ENCODE measurements at places on chromosomes 6 and 20.
A peak's percentile ranks its signal among the peaks of the same experiment; 100 is the strongest.

DNA sequence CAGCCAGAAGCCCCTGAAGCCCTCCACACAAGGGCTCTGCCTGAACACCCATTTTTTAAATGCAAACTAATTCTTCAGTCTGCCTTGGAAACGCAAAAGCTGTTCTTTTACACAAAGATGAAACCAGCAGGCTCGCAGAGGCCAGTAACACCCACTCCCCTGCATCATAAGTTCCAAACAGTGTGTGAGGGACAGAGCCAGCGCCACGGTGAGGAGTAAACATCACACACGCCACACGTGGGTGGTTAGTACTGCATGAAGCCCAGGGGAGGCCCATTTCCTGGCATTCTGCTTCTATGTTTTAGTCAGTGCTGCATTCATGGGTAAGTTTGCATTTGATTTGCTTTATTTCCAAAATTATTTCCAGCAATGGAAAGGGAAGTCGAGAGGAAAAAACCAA lies 217.7 kb upstream of the RIN2 start:
- DNase-seq, result no peak
- no peak overlapping the region for H3K27ac ChIP-seq
- no peaks in the 10 kb centered on the region for H3K36me3 ChIP-seq
- no peaks in the 10 kb centered on the region for H3K4me1 ChIP-seq

GRCh38 chr20:21702553-21703470 lies 2.7 kb upstream of the PAX1 start:
- H3K27me3 ChIP-seq, result peaks cover 88% of the 10 kb centered on the region
- no peak overlapping the region for H3K27ac ChIP-seq
- DNase-seq, result peak; percentile 50
- H3K36me3 ChIP-seq, result no peaks in the 10 kb centered on the region
- H3K4me3 ChIP-seq, result no peak overlapping the region

- H3K36me3 ChIP-seq, result no peaks in the 10 kb centered on the region
- peak; percentile 72 for DNase-seq
- H3K4me3 ChIP-seq, result no peak overlapping the region
- H3K27me3 ChIP-seq, result no peaks in the 10 kb centered on the region
- no peak overlapping the region for H3K27ac ChIP-seq
- H3K4me1 ChIP-seq, result no peaks in the 10 kb centered on the region
Observed at GRCh38 chr6:150152891-150153876, 10.3 kb downstream of the PPP1R14C start.

GRCh38 chr6:130517444-130517931 lies 151.7 kb downstream of the TMEM200A start:
- no peaks in the 10 kb centered on the region for H3K36me3 ChIP-seq
- H3K4me1 ChIP-seq, result no peaks in the 10 kb centered on the region
- DNase-seq, result peak; percentile 60

DNA sequence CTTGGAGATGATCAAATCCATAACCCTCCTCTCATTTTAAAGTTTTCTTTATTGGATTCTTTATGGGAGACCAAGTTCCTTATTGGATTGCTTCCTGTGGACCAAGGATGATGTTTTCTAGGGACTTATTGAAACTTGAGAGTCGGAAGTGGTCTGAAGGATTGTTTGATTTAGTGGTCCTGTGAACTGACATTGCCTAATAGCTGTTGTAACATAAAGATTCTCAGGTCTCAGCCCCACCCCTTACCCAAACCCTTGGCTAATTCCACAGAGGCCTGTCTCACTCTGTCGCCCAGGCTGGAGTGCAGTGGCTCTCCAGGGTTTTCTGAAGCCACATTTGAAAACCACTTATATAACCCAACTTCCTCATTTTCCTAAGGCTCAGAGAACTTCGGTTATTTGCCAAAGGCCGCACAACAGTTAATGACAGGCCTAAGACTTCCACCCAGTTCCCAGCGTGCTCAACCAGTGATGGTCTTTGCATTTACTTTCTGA lies 77.0 kb downstream of the ATXN1 start:
- H3K4me3 ChIP-seq, result no peak overlapping the region
- H3K27ac ChIP-seq, result no peak overlapping the region
- no peaks in the 10 kb centered on the region for H3K27me3 ChIP-seq
- DNase-seq, result peak; percentile 25
- H3K4me1 ChIP-seq, result peaks cover 3% of the 10 kb centered on the region

- DNase-seq, result no peak
- no peak overlapping the region for H3K4me3 ChIP-seq
- H3K27ac ChIP-seq, result no peak overlapping the region
- H3K27me3 ChIP-seq, result no peaks in the 10 kb centered on the region
- no peaks in the 10 kb centered on the region for H3K36me3 ChIP-seq
Observed at GRCh38 chr20:63318391-63319163, 25.6 kb downstream of the COL20A1 start.

DNA sequence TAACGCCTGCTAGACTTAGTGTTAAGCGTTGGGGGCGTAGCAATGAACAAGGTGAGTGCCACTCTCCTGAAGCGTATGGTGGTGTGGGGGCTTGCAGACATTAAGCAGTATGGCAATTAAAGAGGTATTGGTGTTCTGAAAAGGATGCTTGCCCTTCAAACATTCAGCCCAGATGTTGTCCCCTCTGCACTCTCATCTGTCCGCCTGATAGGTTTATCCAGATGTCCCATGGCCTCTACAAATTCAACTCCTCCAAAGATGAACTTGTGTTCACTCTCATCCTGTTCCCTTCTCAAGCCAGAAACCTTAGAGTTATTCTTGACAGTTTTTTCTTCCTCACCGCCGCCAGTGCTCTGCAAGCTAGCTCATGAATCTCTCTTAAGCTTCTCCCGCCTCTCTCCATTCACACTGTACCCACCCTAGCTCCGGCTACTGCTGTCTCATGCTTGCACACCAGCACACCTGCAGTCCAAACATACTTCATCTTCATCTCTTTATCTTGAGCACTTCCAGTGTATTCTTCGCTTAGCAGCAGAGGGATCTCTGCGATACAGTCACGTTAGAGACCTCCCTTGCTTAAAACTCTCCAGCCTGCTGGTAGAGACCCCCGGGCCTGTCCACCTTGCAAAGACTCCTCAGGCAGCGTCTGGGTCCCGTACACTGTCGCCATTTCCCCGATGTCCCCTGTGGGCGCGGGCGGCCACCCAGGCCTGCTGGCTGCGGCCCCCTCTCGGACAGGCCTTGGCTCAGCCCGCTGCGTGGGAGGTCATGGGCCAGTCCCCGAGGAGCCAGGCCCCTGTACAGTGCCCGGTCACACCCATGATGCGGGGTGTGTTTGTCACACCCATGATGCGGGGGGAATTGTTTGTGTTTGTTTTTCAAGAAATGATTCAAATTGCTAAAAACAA lies 962 bp downstream of the DDX27 start:
- H3K36me3 ChIP-seq, result peaks cover 29% of the 10 kb centered on the region
- peak overlapping the region; percentile 90 for H3K4me3 ChIP-seq

DNA sequence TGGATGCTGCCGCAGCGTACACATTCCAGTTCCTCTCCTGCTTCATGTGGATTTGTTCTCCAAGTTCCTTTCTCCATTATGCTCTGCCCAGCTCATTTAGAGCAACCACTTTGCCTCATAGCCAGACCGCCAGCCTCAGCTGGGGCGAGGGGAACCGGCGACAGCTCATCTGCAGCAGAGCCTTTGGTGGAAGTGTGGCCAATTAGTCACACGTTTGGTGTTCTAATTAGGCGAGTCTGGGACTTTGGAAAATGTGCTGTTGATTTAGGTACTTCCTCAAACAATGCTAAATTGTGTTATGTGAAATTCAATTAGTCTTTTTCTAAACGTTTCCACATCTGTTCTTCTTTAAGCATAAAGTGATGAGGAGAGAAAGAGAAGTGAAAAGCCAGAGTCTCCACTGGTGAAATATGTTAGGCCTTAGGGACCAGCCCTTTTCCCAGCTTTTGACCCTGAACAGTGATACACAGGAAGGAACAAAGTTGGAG lies 217.9 kb downstream of the TBX18 start:
- no peaks in the 10 kb centered on the region for H3K36me3 ChIP-seq
- no peak overlapping the region for H3K4me3 ChIP-seq
- no peaks in the 10 kb centered on the region for H3K27me3 ChIP-seq
- no peaks in the 10 kb centered on the region for H3K4me1 ChIP-seq

DNA sequence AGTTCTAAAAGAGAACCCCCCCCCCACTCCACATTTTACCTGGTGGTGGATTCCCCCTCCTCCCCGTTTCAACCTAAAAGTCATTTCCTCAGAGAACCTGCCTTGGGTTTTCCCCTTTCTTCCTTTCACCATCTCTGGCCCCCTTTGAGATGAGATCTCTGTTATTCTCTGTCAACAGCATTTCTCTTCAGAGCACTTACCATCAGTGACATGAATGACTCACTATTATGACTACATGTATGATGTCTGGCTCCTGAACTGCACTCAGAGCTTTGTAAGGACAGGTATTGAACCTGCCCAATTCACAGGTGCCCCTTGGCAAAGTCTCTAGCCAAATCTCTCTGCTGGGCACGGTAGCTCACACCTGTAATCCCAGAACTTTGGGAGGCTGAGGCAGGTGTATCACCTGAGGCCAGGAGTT lies 61.4 kb upstream of the JARID2 start:
- no peaks in the 10 kb centered on the region for H3K27me3 ChIP-seq
- no peaks in the 10 kb centered on the region for H3K36me3 ChIP-seq
- no peak overlapping the region for H3K27ac ChIP-seq
- no peaks in the 10 kb centered on the region for H3K4me1 ChIP-seq

DNA sequence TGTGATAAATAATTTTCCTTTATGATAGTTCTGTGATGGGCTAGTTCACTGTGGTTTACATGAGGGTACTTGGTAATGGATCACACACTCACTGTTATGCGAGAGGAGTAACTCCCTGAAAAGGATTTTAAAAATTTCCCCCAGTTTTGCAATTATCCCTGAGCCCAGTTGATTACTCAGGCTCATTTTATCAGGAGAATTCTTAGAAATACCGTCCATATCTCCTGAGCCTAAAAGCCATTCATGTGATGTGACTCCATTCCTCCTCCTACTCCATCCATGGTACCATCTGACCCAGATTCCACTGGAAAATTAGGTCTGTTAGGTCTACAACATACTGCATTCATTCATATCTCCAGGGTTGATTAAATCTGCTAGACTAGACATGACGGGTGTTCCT lies 16.4 kb upstream of the IBTK start:
- DNase-seq, result peak; percentile 98
- no peaks in the 10 kb centered on the region for H3K36me3 ChIP-seq
- H3K27me3 ChIP-seq, result no peaks in the 10 kb centered on the region
- H3K4me3 ChIP-seq, result no peak overlapping the region
- H3K4me1 ChIP-seq, result peaks cover 2% of the 10 kb centered on the region

GRCh38 chr6:122431780-122432179 lies 32.3 kb downstream of the HSF2 start:
- peaks cover 4% of the 10 kb centered on the region for H3K36me3 ChIP-seq
- no peaks in the 10 kb centered on the region for H3K27me3 ChIP-seq
- no peak overlapping the region for H3K27ac ChIP-seq
- DNase-seq, result no peak

DNA sequence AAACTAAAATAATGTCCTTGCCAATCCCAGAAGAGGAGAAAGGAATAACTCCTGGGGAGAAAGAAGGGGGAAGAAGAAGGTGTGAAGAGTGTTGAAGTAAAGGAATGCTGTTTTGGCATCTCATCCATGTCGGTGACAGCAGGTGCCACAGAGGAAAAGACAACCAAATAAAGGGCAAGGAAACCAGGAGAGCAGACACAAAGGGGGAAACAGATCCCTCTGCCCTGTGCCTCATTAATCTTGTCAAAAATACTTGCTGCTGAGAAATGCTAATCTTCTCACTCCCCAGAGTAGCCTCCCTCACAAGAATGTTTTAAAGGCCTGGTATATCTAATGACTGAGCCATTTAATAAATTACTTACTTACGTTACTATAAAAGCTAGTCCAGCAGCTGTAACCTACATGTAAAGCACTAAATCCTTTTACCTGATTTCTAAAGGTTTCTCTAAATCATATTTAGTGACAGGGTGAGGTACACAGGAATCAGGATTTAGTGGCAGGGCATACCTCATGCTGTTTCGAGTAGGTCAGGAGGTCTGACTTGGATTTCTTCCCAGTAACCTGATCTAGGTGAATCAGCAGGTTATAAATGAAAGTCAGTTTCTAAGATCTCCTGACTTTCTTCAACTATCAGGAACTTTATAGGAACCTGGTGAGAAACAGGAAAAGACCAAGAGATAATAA lies 377.1 kb downstream of the CENPW start:
- H3K27me3 ChIP-seq, result no peaks in the 10 kb centered on the region
- H3K36me3 ChIP-seq, result no peaks in the 10 kb centered on the region
- DNase-seq, result no peak
- peaks cover 2% of the 10 kb centered on the region for H3K4me1 ChIP-seq
- no peak overlapping the region for H3K27ac ChIP-seq
- no peak overlapping the region for H3K4me3 ChIP-seq

DNA sequence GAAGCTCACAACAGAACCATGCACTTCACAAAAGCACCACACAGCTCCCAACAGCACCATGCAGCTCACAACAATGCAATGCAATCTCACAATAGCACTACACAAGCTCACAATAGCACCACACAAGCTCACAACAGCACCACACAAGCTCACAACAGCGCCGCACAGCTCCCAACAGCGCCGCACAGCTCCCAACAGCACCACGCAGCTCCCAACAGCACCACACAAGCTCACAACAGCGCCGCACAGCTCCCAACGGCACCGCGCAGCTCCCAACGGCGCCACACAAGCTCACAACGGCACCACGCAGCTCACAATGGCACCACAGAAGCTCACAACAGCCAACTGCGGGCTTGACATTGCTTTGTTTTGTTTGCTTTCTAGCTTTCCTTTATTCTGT lies 198.1 kb downstream of the DLL1 start:
- no peak overlapping the region for H3K27ac ChIP-seq
- no peak for DNase-seq
- H3K27me3 ChIP-seq, result no peaks in the 10 kb centered on the region
- peak overlapping the region; percentile 35 for H3K4me3 ChIP-seq
- H3K36me3 ChIP-seq, result no peaks in the 10 kb centered on the region
- peaks cover 19% of the 10 kb centered on the region for H3K4me1 ChIP-seq

- H3K4me1 ChIP-seq, result peaks cover 8% of the 10 kb centered on the region
- no peak overlapping the region for H3K4me3 ChIP-seq
- no peaks in the 10 kb centered on the region for H3K36me3 ChIP-seq
- peak overlapping the region; percentile 80 for H3K27ac ChIP-seq
Observed at GRCh38 chr6:139984317-139984716, 609.9 kb upstream of the CITED2 start.

- DNase-seq, result peak; percentile 58
- peaks cover 2% of the 10 kb centered on the region for H3K4me1 ChIP-seq
- H3K27ac ChIP-seq, result peak overlapping the region; percentile 79
- H3K36me3 ChIP-seq, result peaks cover 1% of the 10 kb centered on the region
- H3K4me3 ChIP-seq, result no peak overlapping the region
- H3K27me3 ChIP-seq, result no peaks in the 10 kb centered on the region
Observed at GRCh38 chr6:9225441-9225871, 790.1 kb upstream of the SLC35B3 start.

GRCh38 chr6:127102299-127102698 lies 16.2 kb upstream of the RSPO3 start:
- no peaks in the 10 kb centered on the region for H3K36me3 ChIP-seq
- no peaks in the 10 kb centered on the region for H3K4me1 ChIP-seq
- DNase-seq, result peak; percentile 53
- no peak overlapping the region for H3K27ac ChIP-seq
- H3K27me3 ChIP-seq, result no peaks in the 10 kb centered on the region
- no peak overlapping the region for H3K4me3 ChIP-seq

DNA sequence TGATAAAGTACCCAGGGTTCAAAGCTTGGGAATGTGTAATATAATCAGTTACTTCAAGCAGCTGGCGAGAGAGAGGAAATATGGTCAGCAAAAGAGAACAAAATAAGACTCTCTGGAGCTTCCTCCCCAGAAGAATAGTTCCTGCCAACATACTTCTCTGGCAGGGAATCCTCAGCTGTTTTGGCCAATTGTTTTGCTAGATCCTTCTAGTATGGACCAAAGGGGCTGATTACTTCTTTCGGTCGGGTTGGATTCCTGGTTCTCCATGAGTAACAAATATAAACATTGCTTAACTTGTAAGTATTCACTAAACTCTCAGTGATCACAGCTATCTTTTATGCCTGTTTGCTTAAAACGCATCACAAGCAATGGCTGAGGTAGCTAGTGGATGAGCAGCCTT lies 31.4 kb upstream of the FBXO9 start:
- no peaks in the 10 kb centered on the region for H3K27me3 ChIP-seq
- peaks cover 17% of the 10 kb centered on the region for H3K36me3 ChIP-seq
- no peak overlapping the region for H3K4me3 ChIP-seq
- H3K4me1 ChIP-seq, result no peaks in the 10 kb centered on the region
- DNase-seq, result no peak
